Anterior cingulate cortex (tissue), 58 donors: ENCODE measurements at places on chromosomes 16 and 17.

DNA sequence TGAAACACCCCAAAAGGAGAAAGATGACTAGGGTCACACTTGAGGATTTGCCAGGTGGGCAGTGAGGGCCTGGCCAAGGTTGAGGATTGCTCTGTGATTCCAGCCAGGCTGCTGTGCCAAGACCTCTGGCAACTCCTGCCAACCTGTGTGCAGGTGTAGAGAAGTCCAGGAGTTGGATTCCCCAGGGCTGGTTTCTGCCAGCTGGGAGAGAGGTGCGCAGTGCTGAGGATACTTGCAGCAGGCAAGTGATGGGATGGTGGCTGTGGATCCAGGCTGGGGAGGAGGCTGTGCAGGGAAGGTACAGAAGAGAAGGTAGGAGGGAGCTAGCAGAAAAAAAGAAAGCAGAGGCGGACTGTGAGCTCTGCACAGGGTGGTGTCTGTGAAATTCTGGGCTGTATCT lies 6.6 kb downstream of the RIPOR1 start:
- peak; percentile 47 for DNase-seq

DNA sequence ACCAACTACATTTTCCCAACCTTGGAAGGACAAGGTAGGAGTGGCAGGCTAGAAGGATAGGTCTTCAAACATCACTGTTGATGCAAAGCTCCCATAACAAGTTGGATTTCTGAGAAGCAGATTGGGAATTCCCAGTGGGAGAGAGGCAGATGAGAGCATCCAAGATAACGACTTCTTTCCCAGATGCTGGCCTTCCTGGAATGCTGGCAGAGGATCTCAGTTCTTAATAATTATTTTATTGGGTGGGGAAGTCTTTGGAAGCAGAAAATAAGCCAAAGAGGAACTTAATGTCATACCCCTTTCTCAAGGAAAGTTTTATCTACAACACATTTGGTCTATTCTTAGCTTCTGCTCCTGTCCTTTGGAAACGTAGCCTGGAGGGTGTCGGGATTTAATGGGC lies 64.5 kb downstream of the MPRIP start:
- no peak for DNase-seq

- DNase-seq, result no peak
Observed at GRCh38 chr16:31094088-31094423, 541 bp downstream of the VKORC1 start.

DNA sequence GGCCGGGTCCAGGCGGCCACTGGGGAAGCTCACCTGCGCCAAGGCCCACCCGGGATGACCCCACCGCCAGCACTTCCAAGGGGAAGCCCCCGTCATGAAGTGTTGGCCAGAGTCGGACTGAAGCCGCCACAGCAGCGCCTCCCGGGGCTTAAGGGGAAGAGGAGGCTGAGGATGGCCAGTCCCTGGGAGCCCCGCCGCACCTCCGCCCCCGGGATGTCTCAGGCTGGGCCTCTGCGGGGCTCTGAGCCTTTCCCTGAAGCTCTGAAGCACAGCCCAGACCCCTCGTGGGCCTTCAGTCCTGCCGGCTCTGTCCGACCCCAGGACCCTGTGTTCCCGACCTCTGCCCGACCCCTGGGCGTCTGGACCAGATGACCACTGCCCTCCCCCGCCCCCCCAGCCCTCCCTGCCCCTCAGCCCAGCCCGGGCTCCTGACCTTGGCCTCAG lies 42.8 kb upstream of the ACSF3 start:
- DNase-seq, result no peak

GRCh38 chr17:54920819-54921218 lies 20.2 kb downstream of the TOM1L1 start:
- DNase-seq, result no peak

GRCh38 chr16:57084257-57084770 lies 8.1 kb upstream of the CPNE2 start:
- DNase-seq, result peak; percentile 41

- DNase-seq, result no peak
Observed at GRCh38 chr17:3921502-3922319, 5.4 kb upstream of the P2RX1 start.

- no peak for DNase-seq
Observed at GRCh38 chr16:81669473-81670350, 109.4 kb upstream of the PLCG2 start.

DNA sequence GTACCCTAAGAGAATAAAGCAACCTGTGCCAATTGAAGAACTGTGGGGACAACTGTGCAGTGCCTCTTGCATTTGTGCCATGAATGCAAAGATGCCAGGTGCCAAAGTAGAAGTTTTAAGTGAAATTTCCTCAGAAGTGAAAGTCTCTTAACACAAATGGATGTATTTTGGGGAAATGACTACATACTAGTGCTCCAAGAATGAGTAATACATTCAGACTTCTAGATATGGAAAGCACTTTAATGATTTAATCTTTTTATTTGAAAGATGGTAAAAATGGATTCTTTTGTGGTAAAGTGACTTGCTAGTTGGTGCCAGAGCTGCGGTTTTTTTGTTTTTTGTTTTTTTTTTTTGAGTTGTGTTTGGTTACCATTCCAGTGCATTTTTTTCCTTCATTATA lies 15.0 kb downstream of the UTP18 start:
- no peak for DNase-seq

DNA sequence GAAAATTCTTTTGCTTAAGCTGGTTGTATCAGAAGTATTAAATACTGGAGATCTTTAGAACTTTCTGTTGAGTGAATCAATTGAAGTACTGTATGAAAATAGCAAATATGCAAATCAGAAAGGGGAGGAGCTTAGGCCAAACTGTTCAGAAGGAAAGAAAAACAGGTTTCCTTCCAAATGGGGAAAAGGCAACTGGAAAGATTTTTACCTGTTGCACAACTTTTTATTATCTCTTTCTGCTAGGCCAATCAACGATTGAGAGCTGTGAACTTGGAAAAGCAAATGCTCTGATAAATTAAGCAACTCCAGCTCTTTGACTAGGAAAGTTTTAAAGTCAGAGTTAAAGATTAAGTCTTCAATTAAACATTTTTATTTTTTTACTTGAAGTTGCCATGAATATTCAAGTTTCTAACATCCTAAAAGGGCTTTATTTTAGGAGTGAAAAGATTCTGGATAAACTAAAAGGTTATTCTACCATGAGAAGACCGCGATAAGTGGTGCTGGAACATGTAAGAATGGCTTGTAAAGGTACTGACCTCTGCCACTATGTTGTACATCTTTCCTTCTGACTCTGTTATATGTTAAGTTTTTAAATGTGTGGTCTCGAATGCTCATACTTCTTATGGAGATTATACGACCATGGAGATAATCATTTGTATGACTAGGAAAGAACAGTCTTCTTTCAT lies 16.5 kb downstream of the DCUN1D3 start:
- DNase-seq, result no peak

- no peak for DNase-seq
Observed at GRCh38 chr16:4233431-4233830, 8.4 kb downstream of the SRL start.

DNA sequence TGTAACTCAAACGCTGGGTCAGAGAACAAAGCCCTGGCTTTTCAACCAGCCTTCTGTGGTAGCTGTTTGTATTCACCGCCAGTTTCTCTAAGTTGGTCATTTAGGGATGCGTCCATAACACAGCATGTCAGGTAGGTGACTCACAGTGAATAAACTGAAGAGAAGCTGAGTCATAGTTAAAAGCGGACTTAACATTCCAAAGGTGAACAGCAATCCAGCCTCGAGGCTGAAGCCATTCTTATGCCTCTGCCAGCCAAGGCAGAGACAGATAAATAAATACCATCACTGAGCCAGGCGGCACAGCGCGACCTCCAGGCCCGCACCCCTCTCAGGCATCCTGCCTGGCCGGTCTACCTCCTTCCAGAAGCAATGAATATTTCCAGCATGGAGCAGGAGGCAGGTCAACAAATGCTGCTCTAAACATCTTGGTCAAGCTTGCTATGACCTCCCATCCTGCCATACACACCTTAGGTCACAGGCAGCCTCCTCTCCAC lies 12.4 kb upstream of the CACNG4 start:
- DNase-seq, result no peak

DNA sequence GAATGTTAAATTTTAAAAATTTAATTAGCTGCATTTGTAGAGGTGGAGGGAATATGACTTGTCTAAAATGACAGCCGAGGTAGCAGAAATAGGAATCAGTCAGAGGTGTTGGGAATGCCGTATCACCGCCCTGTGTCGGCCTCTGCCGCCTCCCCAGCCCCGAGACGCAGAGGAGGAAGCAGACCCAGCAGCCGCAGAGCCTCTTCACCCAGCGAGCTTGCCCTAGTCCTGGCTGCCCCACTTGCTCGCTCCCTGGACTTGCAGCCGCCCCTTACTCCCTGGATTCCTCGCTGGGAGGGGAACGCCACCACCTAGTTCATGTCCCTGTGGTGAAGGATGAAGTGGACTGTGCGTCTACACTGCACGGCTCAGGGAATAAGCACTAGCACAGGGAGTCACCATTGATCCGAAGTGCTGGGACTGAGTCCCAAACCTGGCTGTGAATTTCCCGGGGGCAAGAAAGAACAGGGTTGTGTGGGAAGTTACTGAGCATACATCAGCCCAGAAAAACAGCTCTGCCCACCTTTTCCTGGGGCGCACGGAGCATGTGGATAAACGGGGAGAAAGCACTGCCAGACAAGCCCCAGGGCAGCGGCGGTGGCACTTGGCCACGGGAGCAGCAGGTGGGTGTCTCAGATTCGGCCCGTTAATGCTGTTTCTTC lies 76.8 kb downstream of the RPTOR start:
- no peak for DNase-seq

DNA sequence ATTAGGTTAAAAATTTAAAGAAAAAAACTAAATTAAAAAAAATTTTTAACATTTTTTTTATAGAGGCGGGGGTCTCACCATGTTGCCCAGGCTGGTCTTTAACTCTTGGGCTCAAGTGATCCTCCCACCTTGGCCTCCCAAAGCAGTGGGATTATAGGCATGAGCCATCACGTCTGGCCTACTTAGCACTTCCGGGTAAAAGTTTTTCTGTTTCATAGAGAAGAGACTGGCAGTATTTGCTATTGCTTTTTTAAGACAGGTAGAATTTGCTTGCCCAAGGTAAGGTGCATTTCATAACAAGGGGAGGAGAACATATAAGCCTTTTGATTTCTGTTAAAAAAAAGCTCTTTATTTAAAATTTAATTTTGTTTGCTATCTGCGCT lies 12.0 kb upstream of the HAPSTR1 start:
- DNase-seq, result no peak
